ENCODE measurements at places on chromosomes 1 and 21. TPM values are rescaled to one million over a fixed set of nuclear protein-coding genes. Genes with fewer than 3 reads are reported as not detected.

The GPR52 gene
- 0.89 TPM for total RNA-seq

The NIBAN1 gene
- 83.9 TPM for total RNA-seq

The LAPTM5 gene
- total RNA-seq = not detected

The S100A7A gene
- total RNA-seq = not detected

The MYCL gene
- total RNA-seq = 0.37 TPM

The RHCE gene
- 0.75 TPM for total RNA-seq

The TSPEAR gene
- total RNA-seq = not detected

The GFI1 gene
- total RNA-seq = 0.11 TPM

The STIL gene
- total RNA-seq = 15.6 TPM

The NPHS2 gene
- total RNA-seq = not detected

The RHEX gene
- total RNA-seq = not detected

Data from uterine smooth muscle cell (primary cell).